Muscle of leg (tissue), 16 donors: ENCODE measurements at places on chromosomes 4 and X. TPM values are rescaled to one million over a fixed set of nuclear protein-coding genes. Genes with fewer than 3 reads are reported as not detected.

FAM184B gene
- total RNA-seq = 5.1 TPM

IQCM gene
- not detected for total RNA-seq

KIF4A gene
- 5.1 TPM for total RNA-seq

PCDH7 gene
- total RNA-seq = 50.5 TPM

IL2RG gene
- 0.98 TPM for total RNA-seq

STEEP1 gene
- total RNA-seq = 28.6 TPM

KCTD8 gene
- 0.09 TPM for total RNA-seq

HAUS7 gene
- 20.0 TPM for total RNA-seq

ARHGEF38 gene
- not detected for total RNA-seq

PCYT1B gene
- 1.4 TPM for total RNA-seq

DDX53 gene
- total RNA-seq = not detected

ZNF185 gene
- total RNA-seq = 18.3 TPM

NKAP gene
- total RNA-seq = 5.4 TPM

RRAGB gene
- total RNA-seq = 21.3 TPM

TMSB15A gene
- 16.0 TPM for total RNA-seq

CSN1S1 gene
- not detected for total RNA-seq

GLRB gene
- 8.9 TPM for total RNA-seq

TEX13D gene
- 0.04 TPM for total RNA-seq

KCNIP4 gene
- 0.44 TPM for total RNA-seq

KDR gene
- total RNA-seq = 48.9 TPM

ANKRD50 gene
- total RNA-seq = 64.7 TPM

RTL9 gene
- total RNA-seq = 0.80 TPM

TEX13C gene
- total RNA-seq = not detected

GC gene
- 0.35 TPM for total RNA-seq

MAGED4 gene
- 11.6 TPM for total RNA-seq
